ENCODE measurements at places on chromosomes 7 and 10. TPM values are rescaled to one million over a fixed set of nuclear protein-coding genes. Genes with fewer than 3 reads are reported as not detected.

LLCFC1 gene
- not detected for polyA plus RNA-seq

CCNY gene
- polyA plus RNA-seq = 34.9 TPM

MTERF1 gene
- polyA plus RNA-seq = 21.2 TPM

HPS1 gene
- polyA plus RNA-seq = 50.4 TPM

PCGF5 gene
- 29.9 TPM for polyA plus RNA-seq

SMO gene
- polyA plus RNA-seq = 4.6 TPM

RTKN2 gene
- polyA plus RNA-seq = 6.2 TPM

CHRM2 gene
- under 0.01 TPM for polyA plus RNA-seq

GRCh38 chr7:6016653-6016966 lies 7.5 kb downstream of the AIMP2 start:
- DNase-seq = no peak

DNA sequence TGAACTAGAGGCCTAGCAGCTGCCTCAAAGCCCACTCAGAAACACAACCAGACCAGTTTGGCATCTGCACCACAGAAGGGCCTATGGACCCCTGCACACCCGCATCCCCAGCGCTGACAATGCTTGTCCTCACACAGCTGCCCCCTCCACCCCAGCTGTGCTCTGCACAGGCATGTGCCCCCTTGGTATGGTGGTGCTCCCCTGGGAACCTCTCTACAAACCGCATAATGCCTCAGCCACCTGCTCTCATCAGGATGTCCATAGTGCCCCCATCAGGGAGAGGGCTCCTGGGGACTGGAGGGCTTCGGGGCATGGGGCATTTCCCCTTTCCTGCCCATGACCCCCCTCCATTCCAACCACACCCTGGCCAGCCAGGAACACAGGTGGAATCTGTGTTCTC lies 347.5 kb downstream of the GRID1 start:
- DNase-seq = no peak

GRCh38 chr10:63352976-63353375 lies 112.8 kb downstream of the JMJD1C start:
- DNase-seq = no peak

DNA sequence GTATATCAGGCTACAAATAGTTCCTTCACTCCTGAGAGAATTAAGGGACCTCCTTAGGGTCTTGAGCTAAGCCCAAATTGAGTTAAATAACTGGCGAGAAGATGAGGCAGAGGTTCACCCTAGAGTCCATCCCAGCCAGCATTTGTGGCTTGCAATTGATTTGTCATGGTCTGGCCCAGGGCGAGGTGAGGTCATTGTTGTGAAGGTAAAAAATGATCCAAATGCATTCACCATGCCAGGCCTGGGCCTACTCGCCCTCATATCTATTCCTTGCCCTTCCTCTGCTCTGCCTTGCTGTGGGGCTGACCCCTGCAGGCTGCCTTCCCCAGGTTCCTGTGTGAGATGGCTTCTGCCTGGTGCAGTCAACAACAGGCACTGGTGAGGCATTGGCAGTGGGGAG lies 207.2 kb downstream of the ZNF365 start:
- no peak for DNase-seq

DNA sequence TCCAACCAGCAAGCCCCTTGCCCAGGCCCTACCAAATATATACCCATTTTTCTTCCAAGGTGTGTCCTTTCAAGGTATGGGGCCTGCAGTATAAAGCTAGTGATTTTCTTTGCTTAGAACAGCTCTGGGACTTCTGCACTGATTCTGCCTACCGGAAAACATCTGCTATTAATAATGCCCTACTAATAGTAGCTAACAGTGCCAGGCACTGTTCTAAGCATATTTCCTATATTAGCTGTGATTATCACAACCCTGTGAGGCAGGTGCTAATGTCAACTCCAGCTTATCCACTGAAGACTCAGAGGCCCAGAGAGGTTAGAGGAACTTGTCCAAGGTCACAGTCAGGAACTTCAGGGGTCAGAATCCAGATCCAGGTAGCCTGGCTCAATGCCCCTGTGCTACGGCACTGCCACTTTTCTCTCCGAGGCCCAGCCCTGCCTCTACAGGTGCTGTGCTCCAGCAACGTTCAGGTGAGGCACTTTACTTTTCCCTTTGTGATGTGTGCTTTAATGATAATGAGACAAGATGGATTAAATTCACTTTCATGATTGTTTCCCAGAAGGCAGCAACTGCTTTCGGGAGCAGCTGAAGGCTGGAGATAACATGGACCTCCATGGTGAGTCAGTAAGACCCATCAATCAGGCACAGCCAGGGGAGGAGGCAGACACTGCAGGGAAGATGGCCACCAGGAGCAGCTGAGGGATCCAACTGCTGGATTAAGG lies 26.7 kb downstream of the TAS2R41 start:
- no peak for DNase-seq

GRCh38 chr10:115854740-115855435 lies 418.1 kb downstream of the GFRA1 start:
- no peak for DNase-seq

DNA sequence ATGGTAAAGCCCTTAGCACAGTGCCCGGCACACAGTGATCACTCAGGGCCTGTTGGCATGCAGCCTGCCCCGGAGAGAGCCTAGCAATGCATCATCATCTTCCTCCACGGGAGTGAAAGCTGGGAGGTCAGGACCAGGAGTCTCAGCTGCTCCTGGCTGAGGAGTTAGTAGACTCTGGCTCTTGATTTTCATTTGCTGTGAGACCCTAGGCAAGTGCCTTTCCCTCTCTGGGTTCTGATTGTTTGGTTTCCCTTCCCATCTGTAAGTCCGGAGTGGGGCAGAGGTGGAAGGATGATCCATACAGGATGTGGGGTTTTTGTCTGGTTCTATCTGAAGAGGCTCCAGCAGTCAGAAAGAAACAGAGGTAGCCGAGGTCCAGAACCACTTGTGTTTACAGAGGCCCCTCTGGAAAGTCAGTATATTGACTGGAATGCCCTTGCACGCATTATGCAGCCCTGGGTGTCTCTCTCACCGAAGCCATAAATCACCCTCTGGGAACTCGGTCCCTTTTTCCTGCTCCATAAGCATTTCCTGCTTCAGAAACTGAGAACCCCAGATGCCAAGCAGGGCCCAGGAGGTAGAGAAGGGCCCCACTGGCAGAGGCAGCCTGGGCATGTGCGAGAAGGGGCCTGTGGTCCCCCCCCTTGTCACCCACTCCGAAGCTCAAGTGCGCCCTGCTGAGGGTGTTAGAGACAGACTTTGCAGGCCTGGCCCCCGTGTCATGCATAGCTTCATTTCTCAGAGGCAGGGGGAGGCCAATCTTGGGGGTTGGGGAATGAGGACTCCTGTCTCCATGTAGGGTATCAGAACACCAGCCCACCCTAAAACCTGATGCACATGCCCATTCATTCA lies 8.5 kb downstream of the UNC5B start:
- DNase-seq = no peak

DNA sequence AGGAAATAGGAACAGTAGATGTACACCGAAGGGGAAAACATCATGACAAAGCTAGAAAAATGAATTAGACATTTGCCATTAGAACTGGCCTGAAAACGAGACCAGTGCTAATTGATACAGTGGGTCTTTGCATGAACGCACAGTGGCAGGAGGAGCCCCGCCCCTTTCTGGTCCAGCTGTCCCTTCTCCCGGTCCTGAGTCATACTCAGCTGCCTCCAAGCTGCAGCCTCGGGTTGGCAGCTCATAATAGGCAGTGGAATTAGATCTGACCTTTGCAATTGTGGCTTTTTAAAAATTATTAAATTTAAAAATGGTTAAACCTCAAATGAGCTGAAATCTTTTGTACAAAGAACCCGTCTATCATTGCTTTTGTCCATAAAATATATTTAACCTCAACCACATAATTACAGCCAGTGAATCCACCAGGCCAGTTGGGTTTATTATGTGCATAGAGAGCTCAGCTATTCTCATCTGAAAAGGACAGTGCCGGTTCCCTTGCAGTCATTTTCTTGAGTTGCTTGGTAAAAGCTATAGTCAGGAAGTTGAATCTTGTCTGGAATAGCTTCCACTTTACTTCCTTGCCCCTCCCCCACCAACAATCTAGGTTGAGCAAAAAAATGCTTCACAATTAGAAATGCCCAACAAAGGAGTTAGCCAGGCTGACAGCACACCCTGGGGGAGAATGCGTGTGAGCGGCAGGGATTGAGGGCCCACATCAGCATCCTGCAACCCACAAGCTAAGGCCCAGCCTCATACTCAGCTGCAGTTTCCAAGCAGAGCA lies 147.1 kb downstream of the BUB3 start:
- DNase-seq = no peak

GRCh38 chr7:94145602-94146001 lies 141.4 kb upstream of the BET1 start:
- DNase-seq = no peak
